DND-41 (cell line): ENCODE measurements at places on chromosomes 2 and 18.

DNA sequence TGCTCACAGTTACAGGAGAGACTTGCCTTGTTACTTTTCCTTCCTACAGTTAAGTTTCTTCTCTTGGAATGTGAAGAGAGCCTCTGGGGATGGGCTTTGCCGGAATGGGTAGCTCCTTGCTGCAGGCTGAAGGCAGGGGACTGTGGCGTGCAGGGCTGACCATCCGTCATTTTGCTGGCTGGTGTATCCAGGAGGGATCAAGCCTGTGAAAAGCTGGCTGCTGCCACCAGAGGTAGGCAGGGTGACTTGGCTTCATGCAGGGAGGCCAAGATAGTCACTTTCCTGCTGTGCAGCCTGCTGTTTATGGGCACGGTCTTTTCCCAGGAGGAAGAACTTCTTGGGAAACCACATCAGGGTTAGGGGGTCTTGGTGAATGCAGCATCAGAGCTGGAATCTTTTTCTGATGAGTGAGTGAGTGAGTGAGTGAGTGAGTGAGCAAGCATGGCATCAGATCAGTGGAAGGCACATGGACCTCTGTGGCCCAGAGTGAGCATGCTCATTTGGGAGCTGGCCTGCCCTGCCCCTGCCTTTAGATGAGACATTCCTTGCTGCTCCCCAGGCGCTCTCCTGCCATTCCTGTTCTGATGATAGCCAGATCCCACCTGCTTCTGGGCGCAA lies 33.0 kb downstream of the FHOD3 start:
- DNase-seq: no peak

GRCh38 chr2:157190151-157190550 lies 67.4 kb upstream of the GALNT5 start:
- no peak for DNase-seq

- no peak for DNase-seq
Measured at GRCh38 chr18:54532962-54533361, 58.1 kb upstream of the DYNAP start.

DNA sequence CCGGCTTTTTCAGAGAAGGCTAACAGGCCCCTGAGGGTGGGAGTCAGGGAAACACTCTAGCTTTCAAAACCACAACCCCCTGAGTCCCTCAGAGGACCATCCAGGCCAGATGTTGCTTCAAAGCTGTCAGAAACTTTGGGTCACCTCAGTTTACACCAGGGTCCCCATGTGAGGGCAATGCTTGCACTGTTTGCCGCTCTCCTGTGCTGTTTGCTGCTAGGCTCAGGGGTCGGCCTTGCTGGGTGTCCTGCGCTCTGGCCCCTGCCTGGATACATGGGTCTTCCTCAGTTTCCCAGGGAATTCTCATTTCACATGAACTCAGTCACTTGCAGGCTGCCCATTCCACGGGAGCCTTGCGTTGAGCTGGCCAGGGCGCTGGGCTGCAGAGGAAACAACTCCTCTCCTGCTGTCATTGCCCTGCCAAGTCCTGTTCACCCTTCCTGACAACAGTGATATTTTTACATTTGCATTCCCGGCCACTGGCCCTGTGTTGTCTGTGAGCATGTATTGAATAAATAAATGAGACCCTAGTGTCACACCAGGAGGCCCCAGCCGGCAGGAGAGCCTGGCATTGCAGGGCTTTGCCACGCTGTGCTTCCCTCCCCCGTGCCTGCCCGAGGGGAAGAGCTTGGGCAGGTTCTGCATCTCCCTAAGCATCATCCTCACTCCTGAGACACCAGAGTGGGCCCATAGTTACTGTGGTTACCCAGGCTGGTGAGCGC lies 73.2 kb upstream of the RAB6C start:
- no peak for DNase-seq

DNA sequence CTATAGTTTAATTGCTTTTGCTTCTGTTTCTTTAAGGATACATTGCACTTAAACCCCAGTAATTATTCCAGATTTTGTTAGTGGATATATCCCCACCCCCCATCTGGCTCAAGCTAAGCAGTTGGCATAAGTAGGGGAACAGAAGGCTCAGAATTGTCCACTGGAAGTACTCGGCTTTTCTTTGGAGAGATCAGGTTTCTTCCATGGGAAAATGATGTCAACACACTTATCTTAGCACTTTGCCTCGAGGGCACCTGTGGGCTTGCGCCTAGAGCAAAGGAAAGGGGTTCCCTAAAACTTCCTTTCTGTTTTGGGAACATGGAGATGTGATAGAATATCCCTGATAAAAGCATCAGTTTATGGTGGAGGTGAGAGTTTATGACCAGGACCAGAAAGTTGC lies 130.6 kb downstream of the FMNL2 start:
- DNase-seq: no peak
